Uterus (tissue), 4 donors: ENCODE measurements at places on chromosomes 12 and 14. TPM values are rescaled to one million over a fixed set of nuclear protein-coding genes. Genes with fewer than 3 reads are reported as not detected.

Gene ZDHHC22
- not detected for total RNA-seq

Gene TMCC3
- total RNA-seq = 12.4 TPM

Gene PRPH
- 5.6 TPM for total RNA-seq

Gene TSHR
- total RNA-seq = not detected

Gene CCDC197
- total RNA-seq = not detected

Gene DPPA3
- not detected for total RNA-seq

Gene LRFN5
- total RNA-seq = 0.26 TPM

Gene WNT1
- not detected for total RNA-seq

Gene PTGER2
- total RNA-seq = 5.6 TPM

Gene SLC35F4
- total RNA-seq = 0.88 TPM

DNA sequence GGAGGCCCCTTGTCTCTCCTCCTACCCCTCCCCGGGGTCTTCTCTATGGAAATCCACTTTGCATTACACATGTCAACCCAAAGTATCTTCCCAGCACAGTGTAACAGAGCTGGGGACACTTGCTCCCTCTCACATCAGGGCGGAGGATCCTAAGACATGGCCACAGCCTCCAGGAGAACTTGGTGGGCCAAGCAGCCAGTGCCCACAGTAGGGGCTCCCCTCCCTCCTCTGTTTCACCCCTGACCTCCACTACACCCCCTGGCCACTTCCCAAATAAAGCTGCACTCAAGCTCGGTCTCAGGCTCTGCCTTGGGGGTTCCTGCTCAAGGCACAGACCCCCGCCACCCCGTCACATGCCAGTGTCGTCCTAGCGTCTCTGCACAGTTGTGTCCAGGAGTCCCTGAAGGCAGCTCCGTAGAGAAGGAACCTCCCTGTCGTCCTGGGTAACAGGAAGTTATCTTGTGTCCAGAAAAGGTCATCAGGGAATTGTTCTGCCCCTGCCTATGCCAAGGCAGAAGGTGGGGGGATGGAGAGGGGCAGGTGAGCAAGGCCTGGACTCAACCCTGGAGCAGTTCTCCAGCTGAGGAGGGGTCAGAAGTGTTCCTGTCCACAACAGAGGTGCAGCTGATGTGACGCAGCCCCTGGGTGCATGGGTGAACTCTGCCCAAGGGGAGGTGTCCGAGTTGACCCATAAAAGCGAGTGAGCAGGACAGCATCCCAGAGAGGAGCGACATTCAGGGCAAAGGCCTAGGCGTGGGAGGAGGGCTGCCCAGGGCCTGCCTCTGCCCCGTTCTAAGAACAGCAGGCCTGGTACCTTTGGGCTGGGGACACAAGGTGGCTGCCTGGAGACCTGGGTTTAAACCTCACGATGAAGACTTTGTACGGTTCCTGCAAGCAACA lies 25.5 kb downstream of the DIO3 start:
- H3K4me3 ChIP-seq = no peak overlapping the region
- H3K36me3 ChIP-seq = no peaks in the 10 kb centered on the region

GRCh38 chr12:48618541-48618940 lies 48.7 kb upstream of the LALBA start:
- no peaks in the 10 kb centered on the region for H3K4me1 ChIP-seq
- H3K27me3 ChIP-seq = no peaks in the 10 kb centered on the region
- no peaks in the 10 kb centered on the region for H3K36me3 ChIP-seq
- no peak overlapping the region for H3K27ac ChIP-seq

GRCh38 chr12:20946732-20947131 lies 136.2 kb downstream of the SLCO1B3 start:
- no peaks in the 10 kb centered on the region for H3K36me3 ChIP-seq
- H3K27ac ChIP-seq = no peak overlapping the region
- H3K27me3 ChIP-seq = no peaks in the 10 kb centered on the region
- no peak for DNase-seq
- no peaks in the 10 kb centered on the region for H3K4me1 ChIP-seq

DNA sequence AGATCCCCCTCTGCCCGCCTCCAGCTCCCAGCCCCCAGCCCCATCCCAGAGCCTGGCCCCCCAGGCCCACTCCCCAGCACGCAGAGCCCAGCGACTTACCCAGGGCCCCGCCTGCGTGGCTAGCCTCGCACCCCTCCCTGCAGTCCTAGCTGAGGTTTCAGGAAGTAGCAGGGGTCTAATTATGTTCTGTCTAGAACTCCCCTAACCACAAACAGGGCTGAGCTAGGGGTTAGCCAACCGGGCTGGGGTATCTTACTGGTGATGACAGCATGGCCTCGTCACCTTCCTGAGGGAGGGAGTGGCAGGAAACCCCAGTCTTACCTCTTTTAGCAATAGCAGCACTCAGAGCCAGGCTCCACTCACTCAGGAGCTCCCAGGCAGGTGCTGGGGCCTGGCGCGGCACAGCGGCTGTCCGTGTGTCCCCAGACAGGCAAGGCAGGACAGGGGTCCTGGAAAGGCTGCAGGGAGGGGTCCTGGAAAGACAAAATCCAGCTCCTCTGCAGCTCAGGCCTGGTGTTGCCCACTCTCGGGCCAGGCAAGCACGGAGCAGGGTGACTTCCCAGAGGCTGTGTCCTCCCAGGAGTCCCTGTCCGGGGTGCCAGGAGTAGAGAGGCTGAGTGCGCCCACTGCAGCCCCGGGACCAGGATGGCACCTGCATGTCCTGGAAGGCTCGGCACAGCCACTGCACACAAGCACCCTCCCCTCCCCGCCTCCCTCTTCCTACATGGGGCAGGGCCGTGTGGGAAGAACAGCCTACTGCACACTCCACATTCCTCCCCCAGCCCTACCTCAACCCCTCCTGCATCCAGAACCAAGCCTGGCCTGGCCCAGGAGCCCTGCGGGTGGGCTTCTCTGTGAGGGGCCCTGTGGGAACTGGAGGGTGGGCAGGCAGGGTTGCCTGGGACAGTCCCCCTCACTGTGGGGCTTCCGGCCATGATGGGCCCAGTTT lies at the start of gene GPR132:
Gene GPR132 (minus strand): TSS at position 151 of the 949 bp plus-strand sequence. CDS start 10,010 bp downstream, outside the sequence.
- DNase-seq = no peak
- no peaks in the 10 kb centered on the region for H3K4me1 ChIP-seq
- H3K36me3 ChIP-seq = no peaks in the 10 kb centered on the region
- H3K4me3 ChIP-seq = no peak within 1 kb of the TSS

DNA sequence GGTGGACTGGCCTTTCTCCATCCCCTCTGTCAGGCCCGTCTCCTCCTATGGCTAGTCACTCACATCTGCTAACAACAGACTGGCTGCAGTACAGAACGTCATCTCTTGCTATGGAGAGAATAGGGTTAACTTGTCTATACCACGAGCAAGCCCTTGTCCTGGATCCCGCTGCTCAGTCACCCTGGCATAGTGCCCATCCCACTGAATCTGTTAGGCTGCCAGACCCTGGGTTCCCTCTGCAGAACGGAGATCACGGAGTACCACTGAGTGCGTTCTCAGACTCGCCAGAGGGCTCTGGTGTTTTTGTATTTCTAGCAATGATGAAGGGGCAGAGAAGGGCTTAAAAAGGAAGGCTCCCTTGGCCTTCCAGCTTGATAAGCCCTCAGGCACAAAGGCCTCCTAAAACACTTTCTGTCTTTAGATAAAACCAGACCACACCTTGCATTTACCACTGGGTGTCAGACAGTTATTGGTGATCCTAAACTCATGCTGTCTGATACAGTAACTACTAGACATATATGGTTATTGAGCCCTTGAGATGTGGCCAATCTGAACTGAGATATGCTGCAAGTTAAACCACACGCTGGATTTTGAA lies 6.3 kb upstream of the NRIP2 start:
- no peaks in the 10 kb centered on the region for H3K36me3 ChIP-seq
- no peaks in the 10 kb centered on the region for H3K4me1 ChIP-seq
- no peak for DNase-seq
- H3K27ac ChIP-seq = no peak overlapping the region

GRCh38 chr12:27782481-27782880 lies 2.4 kb upstream of the MANSC4 start:
- peak overlapping the region; percentile 97 for H3K27ac ChIP-seq
- no peak for DNase-seq
- H3K4me3 ChIP-seq = no peak overlapping the region
- H3K4me1 ChIP-seq = peaks cover 4% of the 10 kb centered on the region
- H3K27me3 ChIP-seq = no peaks in the 10 kb centered on the region

GRCh38 chr14:34766060-34766459 lies 51.7 kb upstream of the CFL2 start:
- DNase-seq = no peak
- no peak overlapping the region for H3K4me3 ChIP-seq
- no peaks in the 10 kb centered on the region for H3K27me3 ChIP-seq
- H3K36me3 ChIP-seq = no peaks in the 10 kb centered on the region

DNA sequence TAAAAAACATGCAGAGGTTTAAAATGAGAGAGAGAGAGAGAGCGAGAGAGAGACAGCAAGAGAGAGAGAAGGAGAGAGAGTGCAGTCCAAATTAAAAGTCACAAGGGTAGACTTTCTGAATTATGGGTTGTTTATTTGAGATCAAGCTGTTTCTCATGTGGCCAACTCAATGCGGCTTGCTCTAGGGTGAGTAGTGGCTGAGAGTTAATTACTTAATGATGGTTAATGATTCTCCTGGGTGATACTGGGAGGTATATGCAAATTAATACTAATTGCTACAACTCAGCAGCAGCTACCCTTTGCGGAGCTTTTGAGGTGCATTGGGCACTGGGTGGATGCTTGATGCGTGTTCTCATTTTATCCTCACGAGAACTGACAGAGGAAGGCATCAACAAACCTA lies 122.1 kb upstream of the NOS1 start:
- no peaks in the 10 kb centered on the region for H3K4me1 ChIP-seq
- H3K27me3 ChIP-seq = no peaks in the 10 kb centered on the region
- H3K27ac ChIP-seq = no peak overlapping the region
- H3K4me3 ChIP-seq = no peak overlapping the region
- no peaks in the 10 kb centered on the region for H3K36me3 ChIP-seq
- no peak for DNase-seq

GRCh38 chr12:127650626-127651025 lies 616.3 kb upstream of the TMEM132C start:
- H3K27ac ChIP-seq = no peak overlapping the region
- no peaks in the 10 kb centered on the region for H3K36me3 ChIP-seq
- H3K27me3 ChIP-seq = no peaks in the 10 kb centered on the region
- H3K4me3 ChIP-seq = no peak overlapping the region
- DNase-seq = no peak

DNA sequence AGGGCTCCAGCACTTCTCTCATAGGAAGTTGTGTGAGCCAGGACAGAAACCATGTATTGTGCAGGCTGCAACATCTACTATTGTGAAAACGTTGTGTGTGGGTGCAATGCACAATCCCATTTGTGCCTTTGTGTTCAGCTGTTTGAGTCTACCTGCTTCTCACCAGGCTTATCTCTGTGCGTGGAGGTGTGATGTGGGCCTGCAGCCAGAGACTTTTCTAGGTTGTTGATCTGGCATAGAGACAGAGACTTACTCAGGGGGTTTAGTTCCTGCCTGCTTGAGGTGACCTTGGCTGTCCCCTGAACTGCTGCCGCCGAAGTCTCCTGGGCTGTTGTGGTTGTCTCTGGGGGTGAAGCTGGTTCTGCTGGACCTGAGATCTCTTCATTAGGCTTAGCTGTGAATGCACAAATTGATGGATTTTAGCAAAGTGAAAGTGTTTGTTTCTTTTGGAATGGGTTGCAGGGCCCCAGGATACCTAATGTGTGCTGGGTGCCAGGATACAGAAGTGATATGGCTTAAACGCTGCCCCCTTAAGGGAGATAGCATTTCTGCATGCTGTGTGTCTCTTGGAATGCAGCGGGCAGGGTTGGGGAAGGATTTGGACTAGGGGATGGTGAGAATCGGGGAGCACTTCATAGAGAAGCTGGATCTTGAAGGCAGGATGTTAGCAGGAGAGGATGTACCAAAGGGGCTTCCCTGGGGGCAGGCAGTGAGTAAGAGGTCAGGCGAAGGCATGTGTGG lies 2.5 kb downstream of the LACRT start:
- no peaks in the 10 kb centered on the region for H3K27me3 ChIP-seq
- H3K4me1 ChIP-seq = no peaks in the 10 kb centered on the region
- no peaks in the 10 kb centered on the region for H3K36me3 ChIP-seq
- no peak overlapping the region for H3K27ac ChIP-seq
- no peak for DNase-seq

GRCh38 chr14:63205866-63206265 lies 1.6 kb downstream of the RHOJ start:
- no peaks in the 10 kb centered on the region for H3K27me3 ChIP-seq
- no peak for DNase-seq
- H3K4me1 ChIP-seq = no peaks in the 10 kb centered on the region
- peak overlapping the region; percentile 94 for H3K27ac ChIP-seq
- H3K36me3 ChIP-seq = no peaks in the 10 kb centered on the region
- H3K4me3 ChIP-seq = peak overlapping the region; percentile 37

GRCh38 chr14:99745307-99745951 lies 47.8 kb upstream of the EML1 start:
- H3K4me3 ChIP-seq = no peak overlapping the region
- peak overlapping the region; percentile 71 for H3K27ac ChIP-seq
- peaks cover 5% of the 10 kb centered on the region for H3K4me1 ChIP-seq
- H3K36me3 ChIP-seq = no peaks in the 10 kb centered on the region
- DNase-seq = no peak

DNA sequence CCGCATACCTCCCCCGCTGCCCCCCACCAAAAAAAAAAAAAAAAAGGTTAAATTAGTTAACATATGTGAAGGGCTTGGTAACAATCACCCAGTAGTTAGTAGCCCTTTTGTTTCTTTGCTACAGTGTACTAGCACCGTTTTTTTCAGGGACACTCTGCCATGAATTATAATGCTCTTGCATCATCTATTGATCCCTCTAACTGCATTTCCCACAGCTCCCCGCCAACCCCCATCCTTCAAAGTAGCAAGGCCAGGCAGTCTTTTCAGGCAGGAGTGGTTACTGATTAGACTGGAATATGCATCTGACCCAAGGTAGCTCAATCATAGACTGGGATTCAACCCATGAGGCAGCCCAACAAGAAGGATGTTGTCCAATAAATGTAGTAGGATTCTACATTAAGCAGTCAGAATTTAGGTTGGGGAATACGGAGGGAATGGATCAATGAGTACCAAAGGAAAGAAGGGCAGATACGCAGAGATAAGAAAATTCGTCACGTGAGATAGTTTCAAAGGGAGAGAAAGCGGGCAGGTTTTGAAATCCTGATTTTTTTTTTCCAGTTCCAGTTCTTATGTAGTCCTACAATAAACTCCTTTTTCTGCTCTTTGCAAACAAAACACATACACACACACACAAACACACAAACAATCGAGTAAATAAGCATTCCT lies 39.8 kb upstream of the CRACR2A start:
- H3K4me3 ChIP-seq = no peak overlapping the region
- DNase-seq = no peak
- no peaks in the 10 kb centered on the region for H3K27me3 ChIP-seq
- no peaks in the 10 kb centered on the region for H3K4me1 ChIP-seq
- no peaks in the 10 kb centered on the region for H3K36me3 ChIP-seq

- no peaks in the 10 kb centered on the region for H3K36me3 ChIP-seq
- H3K4me1 ChIP-seq = no peaks in the 10 kb centered on the region
- peak; percentile 86 for DNase-seq
- peak overlapping the region; percentile 61 for H3K27ac ChIP-seq
These were observed 14.9 kb upstream of the POLR3B start for GRCh38 chr12:106342397-106343213.

- H3K36me3 ChIP-seq = no peaks in the 10 kb centered on the region
- no peaks in the 10 kb centered on the region for H3K4me1 ChIP-seq
- no peak overlapping the region for H3K4me3 ChIP-seq
- H3K27me3 ChIP-seq = no peaks in the 10 kb centered on the region
- no peak for DNase-seq
These were observed 78.5 kb downstream of the MDGA2 start for GRCh38 chr14:47596860-47597259.

- H3K4me1 ChIP-seq = no peaks in the 10 kb centered on the region
- H3K4me3 ChIP-seq = no peak overlapping the region
- no peaks in the 10 kb centered on the region for H3K27me3 ChIP-seq
- no peak overlapping the region for H3K27ac ChIP-seq
- DNase-seq = no peak
These were observed 102.4 kb downstream of the ESR2 start for GRCh38 chr14:64191756-64192155.

- peak overlapping the region; percentile 69 for H3K27ac ChIP-seq
- peaks cover 1% of the 10 kb centered on the region for H3K4me1 ChIP-seq
- DNase-seq = peak; percentile 85
- H3K4me3 ChIP-seq = peak overlapping the region; percentile 9
- H3K27me3 ChIP-seq = no peaks in the 10 kb centered on the region
These were observed 9.9 kb downstream of the UBC start for GRCh38 chr12:124904306-124905098.
